ENCODE measurements at places on chromosomes 16 and 17. TPM values are rescaled to one million over a fixed set of nuclear protein-coding genes. Genes with fewer than 3 reads are reported as not detected.

GRCh38 chr17:47693731-47694580 lies at the start of gene TBKBP1:
TBKBP1 (plus strand) TSS chr17:47694161; CDS start chr17:47696113, 1,952 bp downstream.
- ATAC-seq, result peak; percentile 86

- ATAC-seq, result no peak
Measured at GRCh38 chr17:15958484-15958854, 13.5 kb downstream of the ADORA2B start.

DNA sequence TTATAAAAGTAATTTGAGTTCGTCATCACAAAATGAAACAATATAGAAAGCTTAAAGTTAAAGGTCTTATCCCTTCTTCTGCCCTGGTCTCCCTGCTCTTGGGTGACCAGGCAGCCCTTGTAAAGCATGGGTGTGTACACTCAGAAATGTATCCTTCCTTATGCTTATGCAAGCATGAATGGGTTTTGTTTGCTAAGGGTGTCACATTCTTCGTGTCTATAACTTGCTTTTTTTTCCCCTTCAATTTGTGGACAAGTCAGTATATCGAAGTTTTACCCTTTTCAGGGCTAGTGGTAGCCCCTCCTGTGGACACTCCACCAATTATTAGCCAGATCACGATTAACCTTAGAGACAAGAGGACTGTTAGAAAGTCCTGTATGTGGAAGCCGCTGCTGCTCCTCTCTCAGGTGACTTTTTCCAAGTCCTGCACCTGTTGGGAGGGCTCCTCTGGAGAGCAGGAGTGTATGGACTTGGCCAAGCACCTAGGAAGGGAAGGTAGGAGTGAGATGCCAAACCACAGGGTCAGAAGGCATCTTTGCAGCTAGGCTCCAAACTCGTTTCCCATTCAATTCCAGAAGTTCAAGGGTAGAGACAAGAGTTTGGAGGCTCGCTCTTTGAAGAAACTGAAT lies 50.9 kb downstream of the LDHD start:
- no peak for ATAC-seq

- ATAC-seq, result no peak
Measured at GRCh38 chr17:63437287-63438091, 8.6 kb downstream of the CYB561 start.

- no peak for ATAC-seq
Measured at GRCh38 chr16:14958970-14959369, 15.9 kb upstream of the PDXDC1 start.

- no peak for ATAC-seq
Measured at GRCh38 chr17:81550830-81551457, 1.2 kb downstream of the FAAP100 start.

DNA sequence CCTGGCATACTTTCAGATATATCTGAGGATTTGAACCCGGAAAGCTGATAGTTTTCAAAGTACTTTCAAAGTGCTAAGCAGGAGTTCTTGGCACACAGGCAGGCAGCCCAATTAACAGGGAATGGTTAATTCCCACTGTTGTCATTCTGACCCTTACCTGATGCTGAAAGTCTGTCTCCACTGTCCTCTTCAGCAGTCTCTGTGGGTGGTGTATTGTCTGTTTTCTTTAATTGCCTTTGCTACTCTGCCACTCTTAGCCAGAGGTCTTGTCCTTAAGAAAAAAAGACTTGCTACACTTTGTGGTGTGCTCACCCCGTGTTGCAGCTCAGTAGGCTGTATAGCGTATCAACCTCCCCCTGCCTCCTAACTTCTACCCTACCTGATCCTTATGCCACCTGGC lies 63.2 kb upstream of the SLC12A3 start:
- no peak for ATAC-seq

DNA sequence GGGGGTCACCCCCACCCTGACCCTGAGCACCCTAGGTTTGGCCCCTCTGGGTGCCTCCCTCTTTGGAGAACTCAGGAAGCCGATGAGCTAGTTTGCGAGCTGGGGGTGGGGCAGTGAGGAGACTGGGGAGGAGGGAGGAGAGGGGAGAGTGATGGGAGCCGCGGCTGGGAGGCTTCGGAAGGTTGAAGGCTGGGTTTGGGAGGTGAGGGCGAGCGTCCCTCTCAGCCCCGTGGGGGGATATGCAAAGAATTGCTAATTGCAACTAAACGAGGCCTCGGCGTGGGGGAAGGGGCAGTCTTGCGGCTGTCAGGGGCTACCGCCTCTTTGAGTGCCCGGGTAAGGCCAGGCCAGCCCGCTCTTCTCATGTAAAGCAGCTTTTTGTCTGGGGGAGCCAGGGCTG lies 17.6 kb upstream of the FZD2 start:
- no peak for ATAC-seq

DNA sequence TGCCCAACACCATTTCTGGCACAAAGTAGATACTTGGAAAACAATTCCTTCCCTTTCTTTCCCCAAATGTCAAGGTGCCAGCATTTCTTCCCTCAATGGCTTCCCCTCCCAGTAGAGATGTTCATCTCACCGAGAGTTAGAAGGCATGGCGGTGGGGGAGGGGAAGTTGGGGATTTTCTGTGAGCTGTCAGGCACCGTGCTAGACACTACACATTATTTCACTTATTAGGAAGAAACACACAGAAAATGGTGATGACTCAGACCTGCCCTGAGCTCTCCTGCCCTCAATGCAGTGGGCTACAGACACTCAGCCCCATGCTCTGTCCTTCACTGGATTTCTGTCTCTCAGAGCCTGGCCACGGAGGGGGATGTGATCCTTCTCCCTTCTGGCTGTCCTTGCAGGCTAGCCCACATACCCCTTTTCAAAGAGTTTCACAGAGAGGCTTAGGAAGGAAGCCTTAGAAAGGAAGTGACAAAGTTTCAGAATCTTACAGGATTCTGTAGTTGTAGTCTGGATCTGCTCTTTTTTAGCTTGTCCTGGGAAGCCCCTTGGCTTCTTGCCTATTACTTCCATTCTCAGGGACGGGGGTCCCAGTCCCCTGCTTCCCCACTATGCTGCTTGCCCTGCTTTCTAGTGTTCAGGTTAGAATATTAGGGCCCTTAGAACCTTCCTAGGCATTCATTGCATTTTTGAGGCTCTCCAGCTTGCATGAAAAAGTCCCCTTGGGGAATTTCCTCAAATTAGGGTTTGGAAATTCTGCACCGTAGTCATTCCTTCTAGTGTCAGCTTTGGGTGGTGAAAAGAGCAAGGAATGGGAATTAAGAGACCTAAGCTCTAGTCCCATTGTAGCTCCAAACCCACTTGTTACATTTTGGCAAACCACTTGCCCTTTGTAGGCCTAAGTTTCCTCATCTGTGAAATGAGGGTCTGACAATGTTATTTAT lies 12.2 kb upstream of the CCL5 start:
- no peak for ATAC-seq

DNA sequence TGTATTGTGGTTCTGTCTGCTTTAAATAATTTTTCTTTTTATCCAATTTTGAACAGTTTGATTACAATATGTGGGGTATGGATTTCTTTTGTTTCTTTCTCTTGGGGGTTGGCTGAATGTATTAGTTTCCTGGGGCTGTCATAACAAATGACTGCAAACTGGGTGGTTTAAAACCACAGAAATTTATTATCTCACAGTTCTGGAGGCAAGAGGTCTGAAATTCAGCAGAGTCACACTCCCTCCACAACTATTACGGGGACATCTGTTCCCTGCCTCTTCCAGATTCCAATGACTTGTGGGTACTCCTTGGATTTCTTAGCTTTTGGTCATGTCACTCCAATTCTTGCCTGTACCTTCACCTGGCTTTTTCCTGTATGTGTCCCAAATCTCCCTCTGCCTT lies 23.7 kb downstream of the COX11 start:
- no peak for ATAC-seq

The CES5A gene
- 0.20 TPM for total RNA-seq

The CDT1 gene
- total RNA-seq, result 3.9 TPM

The SOX15 gene
- total RNA-seq, result 2.8 TPM
